Occipital lobe (tissue), 3 donors: ENCODE measurements at places on chromosomes 3 and 15.

DNA sequence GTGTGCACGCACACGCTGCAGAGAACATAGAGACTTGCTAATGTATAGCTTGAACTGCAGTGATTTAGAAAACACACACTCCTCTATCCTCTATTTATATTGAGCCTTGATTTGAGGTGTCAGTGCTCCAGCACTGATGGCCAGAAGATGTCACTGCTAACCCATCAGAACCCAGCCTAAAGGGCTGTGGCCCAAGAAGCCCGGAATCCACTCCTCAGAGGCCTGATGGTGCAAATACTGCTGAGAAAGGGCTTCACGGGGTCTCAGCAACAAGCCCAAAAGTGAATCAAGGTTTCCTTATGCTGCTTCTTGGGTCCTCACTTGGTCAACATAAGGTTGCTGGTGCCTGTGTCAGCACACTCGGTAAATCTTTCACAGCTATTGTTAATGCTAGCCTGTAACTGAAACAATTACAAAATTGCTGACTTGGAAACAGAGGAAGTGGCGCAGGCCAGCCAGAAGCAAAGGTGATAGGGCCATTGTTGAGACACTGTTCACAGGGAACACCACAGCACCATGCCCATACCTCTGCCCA is 60.3 kb downstream of the HEG1 start:
- DNase-seq, result peak; percentile 69

- no peak for DNase-seq
These were observed 149.7 kb downstream of the THRB start for GRCh38 chr3:24344784-24345439.

GRCh38 chr3:115571413-115571812 is 51.9 kb upstream of the GAP43 start:
- no peak for DNase-seq

DNA sequence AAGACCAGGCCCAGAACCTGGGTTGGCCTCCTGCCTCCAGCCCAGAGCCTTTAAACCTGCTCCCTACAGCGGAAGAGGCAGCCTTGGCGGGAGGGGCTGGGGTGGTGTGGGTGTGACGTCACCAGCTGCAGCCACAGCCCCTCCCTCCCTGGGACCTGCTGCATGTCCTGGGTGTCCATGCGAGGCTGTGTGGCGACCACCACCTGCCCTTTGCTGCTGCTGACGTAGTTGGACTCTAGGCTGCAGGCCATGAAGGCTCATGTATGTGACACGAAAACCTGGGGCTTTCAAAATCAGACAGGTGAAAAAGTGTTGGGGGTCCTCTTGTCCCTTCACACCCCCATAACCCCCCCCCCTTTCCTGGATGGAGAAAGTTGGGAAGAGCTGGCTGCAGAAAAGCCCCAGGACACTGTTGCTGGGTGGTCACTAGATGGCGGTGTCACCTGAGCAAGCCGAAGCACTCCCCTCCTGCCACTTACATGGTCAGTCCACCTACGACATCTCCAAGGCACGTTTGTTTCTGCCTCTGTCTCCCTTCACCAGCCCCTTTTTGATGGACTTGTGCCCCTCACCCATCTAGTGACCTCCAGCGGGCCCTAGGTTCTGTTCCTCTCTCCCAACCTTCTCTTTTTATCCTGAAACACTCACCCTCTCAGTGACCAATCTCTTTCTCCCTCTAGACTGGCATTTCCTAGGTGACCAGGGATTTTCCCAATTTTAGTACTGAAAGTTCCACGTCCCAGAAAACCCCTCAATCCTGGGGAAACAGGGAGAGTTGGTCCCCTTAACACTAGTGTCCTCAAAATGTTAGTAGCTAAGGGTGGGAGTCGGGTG is 35.2 kb downstream of the SLC6A20 start:
- DNase-seq, result no peak

DNA sequence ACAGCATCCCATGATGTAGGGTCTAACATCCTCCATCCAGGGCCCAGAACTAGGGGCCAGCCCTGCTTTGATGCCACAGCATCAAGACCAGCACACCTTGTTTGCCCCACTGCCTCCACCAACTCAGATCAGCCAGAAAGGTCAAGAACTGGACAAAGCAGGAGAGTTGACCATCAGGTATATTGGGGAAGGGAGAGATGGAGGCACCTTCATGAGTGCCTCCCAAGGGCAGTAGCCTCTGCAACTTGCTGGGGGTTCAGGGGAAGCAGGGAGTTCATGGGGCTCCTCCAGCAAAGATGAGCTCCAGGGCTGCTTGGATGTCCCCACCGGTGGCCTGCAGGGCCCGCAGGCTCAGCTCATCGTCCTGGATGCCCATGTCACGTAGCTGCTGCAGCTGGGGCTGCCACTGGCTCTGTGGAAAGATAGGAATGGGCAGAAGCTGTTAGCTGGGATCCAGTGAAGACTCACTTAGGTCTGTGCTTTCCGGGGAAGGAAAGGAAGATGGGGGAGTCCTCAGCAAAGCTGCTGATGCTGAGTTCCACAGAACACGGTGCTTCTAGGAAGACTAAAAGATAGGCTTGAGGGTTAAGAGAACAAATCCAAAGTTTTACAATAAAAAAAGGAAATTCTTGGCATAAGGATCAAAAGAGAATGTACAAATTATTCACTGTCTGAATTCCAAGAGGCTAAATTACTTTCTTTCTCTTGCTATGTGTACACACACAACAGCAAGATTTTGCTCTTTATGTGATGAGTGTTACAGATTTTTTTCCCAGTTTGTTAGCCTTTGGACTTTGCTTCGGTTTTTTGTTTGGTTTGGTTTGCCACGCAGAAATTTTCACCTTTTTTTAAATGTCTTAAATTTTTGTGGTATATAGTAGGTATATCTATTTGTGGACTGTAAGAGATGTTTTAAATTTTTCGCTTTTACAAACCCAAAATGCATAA is 12.3 kb upstream of the SEMA7A start:
- no peak for DNase-seq

- DNase-seq, result no peak
These were observed 125.0 kb upstream of the CGNL1 start for GRCh38 chr15:57251308-57251707.

DNA sequence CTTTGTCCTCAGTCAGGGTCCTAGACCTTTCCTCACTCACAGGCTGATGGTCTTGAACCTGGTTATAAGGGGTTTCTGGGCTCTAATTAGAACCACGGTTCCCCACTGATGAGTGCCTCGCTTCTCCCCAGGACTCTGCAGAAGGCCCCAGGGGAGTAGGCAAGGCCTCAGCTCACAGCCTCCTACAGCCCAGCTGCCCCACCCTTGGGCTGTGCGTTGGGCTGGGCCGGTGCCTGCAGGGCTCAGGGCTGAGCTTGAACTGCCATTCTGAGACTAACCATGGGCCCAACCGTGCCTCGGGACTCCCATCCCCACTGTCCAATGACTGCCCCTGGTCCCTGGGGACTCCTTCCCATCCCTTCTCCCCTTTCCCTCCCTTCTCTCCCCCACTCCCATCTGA is 25.6 kb downstream of the CLEC3B start:
- DNase-seq, result no peak

- no peak for DNase-seq
These were observed 59.2 kb upstream of the APEH start for GRCh38 chr3:49614936-49615335.

DNA sequence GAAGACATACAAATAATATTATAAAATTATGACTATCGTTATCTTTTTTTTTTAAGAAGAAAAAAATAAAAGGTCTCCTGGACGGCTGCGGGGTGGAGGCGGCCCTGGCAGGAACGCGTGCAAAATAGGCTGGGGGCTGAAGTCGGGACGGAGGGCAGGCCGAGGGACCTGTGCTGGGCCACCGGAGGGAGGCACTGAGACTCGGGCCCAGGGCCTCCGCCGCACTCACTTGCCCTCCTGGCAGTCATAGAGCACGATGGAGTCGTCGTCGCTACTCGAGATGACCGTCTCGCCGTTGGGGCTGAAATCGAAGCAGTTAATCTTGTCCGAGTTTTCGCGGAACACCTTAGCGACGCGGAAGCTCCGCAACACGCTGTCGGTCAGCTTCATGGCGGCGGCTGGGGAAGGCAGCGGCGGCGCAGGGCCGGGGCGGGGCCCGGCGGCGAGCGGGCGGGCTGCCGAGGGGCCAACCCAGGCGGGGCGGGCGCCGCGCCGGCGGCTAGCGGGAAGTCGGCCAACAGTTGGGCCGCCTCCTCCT is 408 bp downstream of the WDR82 start:
- peak; percentile 55 for DNase-seq

- no peak for DNase-seq
These were observed 38.6 kb downstream of the TAFA4 start for GRCh38 chr3:68893600-68894239.
